ENCODE measurements at places on chromosomes 16 and 17. TPM values are rescaled to one million over a fixed set of nuclear protein-coding genes. Genes with fewer than 3 reads are reported as not detected.

The MPP2 gene
- 0.83 TPM for total RNA-seq

DNA sequence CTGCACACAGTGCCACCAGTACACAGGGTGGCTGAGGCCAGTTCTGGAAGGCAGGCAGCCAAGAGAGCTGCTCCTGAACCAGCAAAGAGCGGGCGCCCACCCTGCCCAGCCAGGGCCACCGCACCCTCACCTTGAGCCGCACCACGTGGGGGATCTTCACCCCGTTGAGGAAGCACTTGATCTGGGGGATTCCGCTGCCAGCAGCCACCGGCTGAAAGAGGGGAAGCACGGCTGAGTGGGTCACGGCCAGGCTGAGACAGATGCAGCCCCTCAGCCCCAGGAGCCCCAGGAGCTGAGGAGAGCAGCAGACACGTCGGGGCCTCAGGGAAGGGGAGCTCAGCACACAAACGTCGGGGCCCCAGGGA is 14.6 kb upstream of the CCDC154 start:
- DNase-seq, result no peak

GRCh38 chr17:8868529-8868951 is 1.1 kb upstream of the PIK3R6 start:
- DNase-seq, result peak; percentile 57

- DNase-seq, result no peak
Observed at GRCh38 chr17:9809409-9809808, 12.5 kb downstream of the GSG1L2 start.

GRCh38 chr16:88442727-88443576 is 10.1 kb upstream of the ZFPM1 start:
- peak; percentile 94 for DNase-seq

Data from activated CD4-positive, alpha-beta T cell treated with anti-CD3 and anti-CD28 coated beads, Interleukin-2, amount 10 ng/mL, durations not matched to agents 24 days and 14 days (primary cell).